Fibroblast of lung (primary cell): ENCODE measurements at places on chromosomes 2 and 18. TPM values are rescaled to one million over a fixed set of nuclear protein-coding genes. Genes with fewer than 3 reads are reported as not detected.

Gene ERBB4
- total RNA-seq = under 0.01 and 0.17 TPM in 2 replicates

Gene PDE1A
- 6.7 and 7.1 TPM in 2 replicates for total RNA-seq

- DNase-seq = no peak
Measured at GRCh38 chr2:42227491-42227890, 58.3 kb downstream of the EML4 start.

DNA sequence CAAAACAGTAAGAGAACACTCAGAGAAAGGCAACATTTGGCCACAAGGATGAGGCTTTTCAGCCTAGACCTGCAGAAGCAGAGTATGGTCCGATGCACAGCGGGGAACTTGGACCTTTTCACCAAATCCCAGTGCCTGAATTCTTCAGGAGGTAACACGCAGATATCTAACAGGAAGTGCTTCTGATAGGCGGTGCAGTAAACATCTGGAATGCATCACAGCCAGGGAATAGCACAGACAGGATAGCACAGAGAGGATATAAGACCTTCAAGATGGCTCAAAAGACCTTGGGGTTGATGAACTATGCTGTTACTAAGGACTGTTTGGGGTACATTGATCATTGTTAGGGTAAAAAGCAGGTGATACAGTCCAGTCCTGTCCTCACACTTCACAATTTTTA lies 1.7 kb downstream of the TMEM127 start:
- no peak for DNase-seq

DNA sequence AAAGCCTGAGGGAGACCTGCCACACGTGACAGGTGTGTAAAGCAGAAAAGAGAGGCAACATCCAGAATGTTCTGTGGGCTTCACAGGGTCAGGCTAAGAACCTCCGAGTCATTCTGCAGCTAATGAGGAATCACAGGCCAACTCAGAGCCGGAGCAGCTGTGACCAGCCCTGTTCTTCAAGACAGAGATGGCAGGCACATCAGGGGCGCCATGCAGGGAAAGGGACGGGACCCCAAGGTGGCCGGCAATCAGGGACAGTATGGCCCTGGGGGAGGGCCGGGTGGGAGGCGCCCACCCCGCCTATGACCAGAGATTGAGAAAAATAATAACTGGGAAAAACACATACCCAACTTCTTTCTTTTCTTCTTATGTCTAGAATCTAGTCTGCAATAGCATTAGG lies 316.7 kb upstream of the SALL3 start:
- DNase-seq = no peak

- DNase-seq = no peak
Measured at GRCh38 chr18:36308711-36309435, 11.4 kb downstream of the FHOD3 start.

DNA sequence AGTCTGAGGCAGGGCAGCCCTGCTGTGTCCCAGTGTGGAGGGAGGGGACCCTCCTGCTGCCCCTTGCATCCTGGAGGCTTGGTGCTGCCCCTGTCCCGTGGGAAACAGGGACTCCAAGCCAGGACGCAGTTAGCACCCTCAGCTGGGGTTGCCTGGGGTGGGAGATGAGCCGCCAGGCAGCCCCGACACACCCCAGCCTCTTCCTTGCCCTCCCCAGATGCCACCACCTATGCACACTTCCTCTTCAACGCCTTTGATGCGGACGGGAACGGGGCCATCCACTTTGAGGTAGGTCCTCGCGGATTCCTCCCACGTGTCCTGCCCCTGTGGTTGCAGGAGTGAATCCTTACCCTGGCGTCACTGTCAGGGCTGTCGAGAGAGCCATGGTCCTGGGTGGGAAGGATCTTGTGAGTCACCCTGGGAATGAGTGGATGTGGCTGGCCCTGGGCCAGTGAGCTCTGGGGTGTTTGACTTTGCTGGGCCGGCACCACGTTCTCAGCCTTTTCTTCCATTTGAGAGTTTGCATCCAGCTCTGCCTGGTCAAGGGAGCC lies 27.5 kb upstream of the FAHD2A start:
- peak; percentile 25 for DNase-seq

Gene HMSD
- 0.83 TPM in 1 of 2 replicates, not detected in the other for total RNA-seq
